HT1080 (cell line): ENCODE measurements at places on chromosomes 1 and 21. TPM values are rescaled to one million over a fixed set of nuclear protein-coding genes. Genes with fewer than 3 reads are reported as not detected.
A peak's percentile ranks its signal among the peaks of the same experiment; 100 is the strongest.

GRCh38 chr21:31299291-31300147 lies 44.5 kb downstream of the TIAM1 start:
- DNase-seq: no peak

The SELL gene
- 0.27 TPM in 1 of 2 replicates, not detected in the other for total RNA-seq

DNA sequence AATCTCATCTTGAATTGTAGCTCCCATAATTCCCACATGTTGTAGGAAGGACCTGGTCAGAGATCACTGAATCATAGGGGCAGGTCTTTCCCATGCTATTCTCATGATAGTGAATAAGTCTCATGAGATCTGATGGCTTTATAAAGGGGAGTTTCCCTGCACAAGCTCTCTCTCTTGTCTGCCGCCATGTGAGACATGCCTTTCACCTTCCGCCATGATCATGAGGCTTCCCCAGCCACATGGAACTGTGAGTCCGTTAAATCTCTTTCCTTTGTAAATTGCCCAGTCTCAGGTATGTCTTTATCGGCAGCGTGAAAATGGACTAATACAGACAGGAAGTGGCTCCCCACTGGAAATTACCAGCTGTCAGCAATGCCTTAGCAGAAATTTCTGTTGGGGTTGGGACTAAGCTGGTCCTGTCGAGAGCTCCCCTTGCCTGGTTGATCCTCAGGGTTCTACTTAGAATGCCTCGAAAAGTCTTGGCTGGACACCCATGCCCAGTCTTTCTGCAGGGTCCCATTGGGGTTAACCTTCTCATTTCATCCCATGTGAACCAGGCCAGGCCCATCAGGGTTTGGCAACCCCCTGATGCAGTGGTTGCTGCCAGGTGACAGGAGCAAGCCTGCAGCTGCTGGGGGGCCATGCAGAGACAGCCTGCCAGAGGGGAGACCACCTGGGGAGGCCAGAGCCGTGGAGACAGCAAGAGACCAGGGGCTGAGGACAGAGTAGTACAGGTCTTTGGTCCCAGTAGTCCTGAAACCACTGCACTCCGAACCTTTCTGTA lies 2.8 kb upstream of the ABCG1 start:
- no peak for DNase-seq

DNA sequence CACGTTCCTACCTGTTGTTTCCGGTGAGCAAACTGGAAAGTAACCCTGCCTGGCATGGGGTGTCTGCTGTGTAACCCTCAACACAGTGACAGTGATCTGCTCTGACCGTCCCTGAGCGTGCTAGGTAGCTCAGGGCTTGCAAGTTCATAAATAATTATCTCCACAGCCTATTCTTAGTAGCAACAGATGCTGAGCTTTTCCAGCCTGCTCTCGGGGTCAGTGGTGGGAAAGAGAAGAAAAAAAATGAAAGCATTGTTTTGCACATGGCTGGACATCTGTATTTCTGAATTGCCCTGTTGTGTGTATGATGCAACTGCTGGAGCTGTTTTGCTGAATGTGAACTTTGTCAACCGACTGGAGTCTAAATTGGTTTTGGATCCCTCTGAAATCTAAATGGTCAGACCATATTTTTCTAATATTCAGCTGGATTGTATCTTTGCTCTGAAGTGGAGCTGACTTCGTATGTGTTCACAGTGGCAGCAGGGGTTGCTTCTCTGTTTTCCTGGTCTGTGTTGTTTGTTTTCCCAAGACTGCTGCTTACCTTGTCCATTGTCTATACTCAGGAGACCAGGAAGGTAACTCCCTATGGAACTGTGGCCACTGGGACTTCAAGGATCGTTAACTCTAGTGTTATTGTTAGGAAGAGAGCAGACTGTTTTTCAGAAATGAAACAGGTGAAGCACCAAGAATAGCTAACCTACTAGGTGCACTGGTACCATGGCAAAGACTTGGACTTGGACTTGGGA lies 27.0 kb downstream of the TGFB2 start:
- no peak for DNase-seq

- DNase-seq: no peak
Measured at GRCh38 chr1:52460694-52461093, 56.3 kb downstream of the PRPF38A start.

DNA sequence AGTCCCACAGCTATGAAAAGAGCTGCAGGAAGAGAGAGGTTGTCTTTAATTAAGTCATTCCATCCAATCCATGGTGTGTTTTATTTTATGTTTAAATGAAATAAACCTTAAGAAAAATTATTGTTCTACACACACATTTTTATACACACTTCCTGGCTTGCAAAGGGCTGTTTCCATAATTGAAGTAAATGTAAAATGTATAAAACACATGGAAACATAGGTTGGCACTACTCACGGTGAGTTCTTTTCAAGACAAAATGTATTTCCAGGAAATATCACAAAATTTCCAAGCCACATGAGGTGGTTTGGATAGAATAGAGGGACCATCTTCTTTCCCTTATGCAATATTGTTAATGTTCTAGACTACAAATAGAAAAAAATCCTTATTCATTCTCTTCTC lies 426.8 kb upstream of the USP24 start:
- no peak for DNase-seq

GRCh38 chr21:33265664-33266049 lies 510 bp upstream of the IL10RB start:
- no peak for DNase-seq

- peak; percentile 77 for DNase-seq
Measured at GRCh38 chr1:76073481-76073880, 1.1 kb upstream of the ST6GALNAC3 start.

GRCh38 chr1:20082772-20083171 lies 12.8 kb downstream of the PLA2G5 start:
- no peak for DNase-seq

- no peak for DNase-seq
Measured at GRCh38 chr1:177794376-177794991, 175.4 kb downstream of the SEC16B start.

The SPOCD1 gene
- total RNA-seq: 16.4 and 25.2 TPM in 2 replicates

The PLPPR5 gene
- 0.07 and 0.18 TPM in 2 replicates for total RNA-seq

DNA sequence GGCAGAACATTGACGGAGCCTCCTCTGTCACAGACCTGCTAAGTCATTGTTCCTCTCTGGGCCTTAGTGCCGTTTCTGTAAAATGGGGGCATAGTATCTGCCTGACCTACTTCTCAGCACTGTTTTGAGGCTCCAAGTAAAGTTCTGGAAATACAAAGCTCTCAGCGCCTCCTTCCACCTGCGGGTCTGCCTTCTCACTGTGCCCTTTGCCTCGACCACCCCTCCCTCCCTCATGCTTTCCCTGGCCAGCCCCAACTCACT lies 15.4 kb upstream of the WASF2 start:
- no peak for DNase-seq

The RGSL1 gene
- 0.02 TPM in 1 of 2 replicates, not detected in the other for total RNA-seq

GRCh38 chr1:10730985-10731384 lies 65.5 kb downstream of the CASZ1 start:
- DNase-seq: peak; percentile 62

GRCh38 chr1:32659581-32659980 lies 8.6 kb downstream of the RBBP4 start:
- DNase-seq: no peak

The TMEM125 gene
- not detected in 2 replicates for total RNA-seq

The MRPL24 gene
- total RNA-seq: 163 and 192 TPM in 2 replicates

The FAM151A gene
- not detected in 2 replicates for total RNA-seq

DNA sequence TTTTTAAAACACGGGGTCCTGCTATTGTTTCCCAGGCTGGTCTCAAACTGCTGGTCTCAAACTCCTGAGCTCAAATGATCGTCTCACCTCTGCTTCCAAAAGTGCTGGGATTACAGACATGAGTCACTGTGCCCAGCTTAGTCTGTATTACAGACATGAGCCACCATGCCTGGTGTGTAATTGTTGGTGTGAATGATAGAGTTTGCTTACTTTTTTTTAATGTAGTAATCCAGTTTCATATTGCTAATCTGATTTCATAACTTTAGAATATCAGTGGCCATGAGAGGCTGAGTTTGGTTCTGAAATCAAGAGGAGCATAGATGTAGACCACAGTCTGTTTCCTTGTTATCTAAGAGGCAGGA lies 3.4 kb downstream of the EPB41 start:
- no peak for DNase-seq

DNA sequence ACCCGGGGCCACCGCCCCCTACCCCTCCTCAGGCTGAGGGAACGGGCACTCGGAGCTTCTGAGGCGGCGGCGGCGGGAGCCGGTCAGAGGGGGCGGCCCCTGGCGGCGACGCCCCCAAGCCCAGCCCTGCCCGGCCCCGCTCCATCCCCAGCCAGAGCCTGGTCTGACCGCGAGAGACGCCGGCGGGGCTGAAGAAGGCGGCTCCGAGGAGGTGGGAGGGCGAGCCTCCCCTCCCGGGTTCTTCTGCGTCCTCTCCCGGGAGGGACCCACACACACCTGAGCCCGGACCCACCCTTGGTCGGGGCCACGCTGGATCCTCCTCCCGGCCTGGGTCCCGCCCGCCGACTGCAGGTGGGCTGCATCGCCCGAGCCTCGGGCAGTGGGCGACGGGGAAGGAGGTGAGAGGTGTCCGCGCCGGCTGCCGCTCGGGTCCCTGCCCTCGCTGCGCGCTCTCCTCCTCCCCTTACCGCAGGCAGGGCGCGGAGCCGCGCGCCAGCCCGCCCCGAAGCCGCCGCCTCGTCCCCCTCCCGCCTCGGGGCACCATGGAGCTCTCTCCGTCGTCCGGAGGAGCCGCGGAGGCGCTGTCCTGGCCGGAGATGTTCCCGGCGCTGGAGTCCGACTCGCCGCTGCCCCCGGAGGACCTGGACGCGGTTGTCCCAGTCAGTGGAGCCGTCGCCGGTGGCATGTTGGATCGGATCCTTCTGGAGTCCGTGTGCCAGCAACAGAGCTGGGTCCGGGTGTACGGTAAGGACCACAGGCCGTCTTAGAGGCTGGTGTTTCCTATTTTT lies at the start of gene RASAL2:
Gene RASAL2 (plus strand): TSS at position 154 of the 788 bp plus-strand sequence. CDS start 389 bp downstream, at position 543.
- DNase-seq: peak; percentile 80

DNA sequence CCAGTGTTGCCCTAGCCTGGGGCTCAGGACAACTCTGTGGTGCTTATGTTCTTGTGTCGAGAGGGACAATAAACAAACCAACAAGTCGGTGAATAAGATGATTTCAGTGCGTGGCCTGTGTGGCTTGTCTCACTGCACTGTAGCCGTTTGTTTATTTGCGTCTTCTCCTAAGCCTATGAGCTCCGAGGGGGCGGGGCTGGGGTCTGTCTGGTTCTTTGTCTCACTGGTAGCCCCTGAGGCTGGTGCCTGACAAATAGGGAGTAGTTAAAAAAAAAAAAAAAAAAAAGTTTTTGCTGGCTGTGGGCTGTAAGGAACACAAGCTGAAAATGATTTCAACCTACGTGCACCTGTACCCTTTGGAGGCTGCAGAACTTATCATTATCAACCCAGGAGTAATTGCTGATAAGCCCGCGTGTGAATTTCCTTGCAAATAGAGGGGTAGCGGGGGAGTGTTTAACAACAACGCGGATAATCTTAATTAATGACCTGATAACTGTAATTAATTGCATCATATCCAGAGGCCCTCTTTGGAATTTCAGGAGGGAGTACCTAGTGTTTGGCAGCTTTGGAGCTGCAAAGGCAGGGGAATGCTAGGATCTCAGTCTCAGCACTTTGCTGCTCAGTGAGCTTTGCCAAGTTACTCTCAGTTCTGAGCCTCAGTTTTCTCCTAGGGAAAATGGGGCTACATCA lies 925 bp upstream of the ARHGEF10L start:
- no peak for DNase-seq

DNA sequence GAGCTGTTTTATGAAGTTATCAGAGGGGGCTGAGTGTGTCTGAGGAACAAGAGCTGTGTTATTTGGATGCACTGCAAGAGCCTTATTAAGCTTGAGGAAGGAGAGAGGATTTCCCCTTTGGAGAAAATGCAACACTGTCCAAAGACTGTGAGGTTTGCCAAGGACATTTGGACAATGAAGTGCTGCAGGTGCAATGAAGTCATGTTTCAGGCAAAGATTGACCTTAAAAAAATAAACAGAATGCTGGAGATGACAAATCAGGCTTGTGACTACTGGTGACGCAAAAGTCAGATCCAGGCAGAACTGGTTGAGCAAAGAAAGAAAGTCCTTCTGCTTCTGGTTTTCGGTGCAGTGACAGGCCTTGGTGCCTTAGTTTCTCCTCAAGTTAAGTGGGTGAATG lies 125.2 kb upstream of the KIAA0040 start:
- no peak for DNase-seq

The NUDC gene
- total RNA-seq: 142 and 182 TPM in 2 replicates

GRCh38 chr1:75791022-75791421 lies 5.0 kb downstream of the RABGGTB start:
- peak; percentile 55 for DNase-seq

The CLCNKB gene
- not detected in 2 replicates for total RNA-seq

The S100B gene
- total RNA-seq: not detected in 2 replicates
